ENCODE measurements at places on chromosomes 7 and 10.

- no peak for DNase-seq
Measured at GRCh38 chr7:107870427-107871000, 20.5 kb upstream of the DLD start.

- DNase-seq = no peak
Measured at GRCh38 chr7:123715198-123715597, 33.6 kb downstream of the WASL start.

DNA sequence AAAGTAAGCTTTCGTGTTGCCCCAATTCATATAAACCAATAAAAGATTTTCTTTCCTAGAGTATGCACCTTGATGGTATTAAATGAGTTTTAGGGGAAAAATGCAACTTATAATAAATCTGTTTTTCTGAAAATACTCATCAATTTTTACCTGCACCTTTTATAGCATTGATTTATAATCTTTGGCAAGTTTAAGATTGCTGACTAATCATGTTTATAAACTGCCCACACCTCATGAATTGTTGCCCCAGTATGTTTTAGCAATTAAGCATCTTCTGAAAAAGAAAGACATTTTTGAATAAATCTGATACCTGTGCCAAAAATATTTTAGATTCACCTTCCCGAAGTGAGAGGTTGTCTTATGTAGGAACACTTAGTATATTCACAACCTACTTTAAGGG is 420.0 kb downstream of the THSD7A start:
- no peak for DNase-seq

- DNase-seq = no peak
Measured at GRCh38 chr7:158831738-158832091, 2.4 kb upstream of the ESYT2 start.

- no peak for DNase-seq
Measured at GRCh38 chr10:110744782-110745181, 100.6 kb downstream of the RBM20 start.

DNA sequence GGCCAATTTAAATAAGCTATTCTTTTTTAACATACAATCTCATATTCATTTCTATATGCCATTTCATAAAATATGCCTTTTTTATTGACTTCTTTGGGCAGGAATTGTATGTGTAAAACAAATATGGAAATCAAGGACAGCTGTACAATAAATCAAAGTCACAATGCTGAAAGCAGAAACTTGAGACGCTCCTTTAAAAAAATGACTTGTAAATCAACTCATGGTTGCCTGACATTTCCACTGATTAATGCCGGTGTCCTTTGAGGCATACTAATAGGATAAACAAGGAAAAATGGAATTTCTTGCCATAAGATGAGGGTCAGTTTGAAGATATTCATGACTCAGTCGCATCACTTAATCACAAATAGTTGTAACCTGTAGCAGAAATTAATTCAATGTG is 247.4 kb upstream of the TEX47 start:
- no peak for DNase-seq

- no peak for DNase-seq
Measured at GRCh38 chr10:64115471-64115870, 594.3 kb downstream of the REEP3 start.

DNA sequence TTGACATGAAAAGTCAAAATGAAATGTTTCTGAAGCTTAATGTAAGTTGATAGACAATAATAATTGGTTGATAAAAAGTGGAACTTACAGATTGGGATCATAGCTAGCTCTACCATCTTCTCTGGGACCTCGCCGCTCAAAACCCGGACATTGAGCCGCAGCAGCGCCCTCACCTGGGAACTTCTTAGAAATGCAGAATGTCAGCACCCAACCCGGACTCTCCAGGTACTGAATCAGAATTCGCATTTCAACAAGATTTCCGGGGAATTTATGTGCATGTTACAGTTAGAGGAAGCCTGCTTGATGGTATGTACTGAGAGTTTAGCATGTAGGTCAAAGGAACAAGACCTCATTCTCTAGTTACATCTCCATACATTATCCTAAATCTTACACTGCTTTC is 36.7 kb upstream of the ABLIM1 start:
- DNase-seq = no peak

- no peak for DNase-seq
Measured at GRCh38 chr7:112212571-112212970, 6.1 kb downstream of the ZNF277 start.

GRCh38 chr10:116511365-116511764 is 34.4 kb upstream of the PNLIP start:
- DNase-seq = no peak
